Dermis blood vessel endothelial cell (primary cell): ENCODE measurements at places on chromosomes 12 and 14.

GRCh38 chr14:95464514-95464913, 51.9 kb downstream of the SYNE3 start:
- no peak for DNase-seq

GRCh38 chr14:76373456-76373855, 2.5 kb upstream of the ESRRB start:
- DNase-seq, result no peak

- DNase-seq, result no peak
These were observed 102.1 kb downstream of the FIGNL2 start for GRCh38 chr12:51746416-51746815.

GRCh38 chr14:68669603-68670358, 123.1 kb downstream of the ZFP36L1 start:
- DNase-seq, result no peak

DNA sequence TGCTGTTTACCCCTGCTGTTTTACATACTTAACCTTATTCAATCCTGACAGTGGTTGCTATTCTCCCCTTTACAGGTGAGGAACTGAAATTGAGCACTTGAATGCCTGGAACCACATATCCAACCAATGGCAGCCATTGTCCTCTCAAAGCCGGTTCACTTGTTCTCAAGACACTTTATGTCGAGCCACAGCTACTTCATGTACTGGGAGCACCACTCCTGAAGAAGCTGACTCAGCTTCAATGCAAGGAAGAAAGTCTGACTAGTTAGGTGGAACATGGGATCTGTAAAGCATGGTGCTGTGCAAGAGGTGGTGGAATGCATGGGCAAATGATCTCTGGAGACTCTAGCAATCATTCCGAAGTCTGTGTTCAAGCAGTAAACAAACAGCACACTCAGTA, 113.9 kb upstream of the CPM start:
- no peak for DNase-seq

DNA sequence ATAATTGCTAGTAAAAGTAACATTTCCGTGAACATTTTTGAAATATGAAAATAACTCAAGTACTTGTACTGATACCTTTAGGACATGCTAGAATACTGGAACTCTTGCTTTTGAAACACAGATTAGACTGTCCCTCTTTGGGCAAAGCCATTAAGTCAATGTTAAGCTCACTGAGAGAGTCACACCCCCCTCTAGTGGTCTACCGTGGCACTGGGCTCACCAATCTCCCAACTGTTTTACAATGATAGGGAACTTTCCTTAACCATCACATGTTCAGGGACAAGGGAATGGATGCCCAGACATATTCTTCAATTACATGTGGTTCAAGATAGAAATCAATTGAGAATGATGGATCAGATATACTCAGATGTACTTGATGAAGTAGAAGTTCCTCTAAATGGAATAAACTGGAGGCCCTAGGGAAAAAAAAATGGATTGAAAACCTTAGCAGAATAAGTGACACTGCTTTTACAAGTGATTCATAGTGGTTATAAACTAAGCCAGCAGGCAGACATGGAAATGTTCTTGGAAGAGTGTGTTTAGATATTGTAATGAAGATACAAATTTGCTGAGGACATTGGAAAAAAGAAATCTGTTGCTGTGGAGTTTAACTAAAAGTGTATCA, 17.8 kb downstream of the NANOG start:
- DNase-seq, result peak; percentile 84

DNA sequence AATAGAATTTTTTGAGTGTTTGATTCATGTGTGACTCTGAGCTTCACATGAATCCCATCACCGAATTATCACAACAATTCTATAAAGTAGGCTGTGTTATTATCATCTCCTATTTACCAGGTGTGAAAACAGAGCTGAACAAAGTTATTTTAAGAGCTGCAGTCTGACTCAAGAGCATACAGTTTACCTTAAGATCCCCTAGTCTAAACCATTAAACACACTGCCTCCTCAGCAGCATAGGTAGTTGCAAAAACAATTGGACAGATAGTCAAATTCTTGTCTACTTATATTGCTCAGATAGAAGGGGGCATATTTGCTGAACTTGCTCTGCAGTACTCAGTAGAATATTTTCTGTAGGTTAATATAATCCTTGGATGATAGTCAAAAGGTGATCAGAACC, 219.8 kb upstream of the ATP2B1 start:
- no peak for DNase-seq

- DNase-seq, result no peak
These were observed 16.6 kb downstream of the ADGRD1 start for GRCh38 chr12:130970165-130970907.

DNA sequence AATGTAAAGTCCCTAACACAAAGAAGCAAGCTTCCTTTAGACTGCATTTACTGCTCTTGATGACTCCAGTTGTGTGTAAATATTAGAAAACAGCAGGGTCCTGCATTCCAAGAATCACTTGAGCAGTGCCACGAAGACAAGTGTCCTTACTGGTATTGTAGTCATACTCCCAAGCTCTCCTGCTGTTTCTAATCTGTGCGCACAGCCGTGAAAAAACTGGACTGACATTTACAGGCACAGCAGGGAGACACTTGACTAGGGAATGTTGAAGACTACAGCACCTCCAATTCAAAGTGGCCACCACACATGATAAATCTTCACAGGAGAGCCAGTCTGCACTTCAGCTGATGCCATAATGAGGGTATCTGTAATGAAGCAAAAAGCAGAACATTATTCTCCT, 91.4 kb downstream of the VRK1 start:
- no peak for DNase-seq

DNA sequence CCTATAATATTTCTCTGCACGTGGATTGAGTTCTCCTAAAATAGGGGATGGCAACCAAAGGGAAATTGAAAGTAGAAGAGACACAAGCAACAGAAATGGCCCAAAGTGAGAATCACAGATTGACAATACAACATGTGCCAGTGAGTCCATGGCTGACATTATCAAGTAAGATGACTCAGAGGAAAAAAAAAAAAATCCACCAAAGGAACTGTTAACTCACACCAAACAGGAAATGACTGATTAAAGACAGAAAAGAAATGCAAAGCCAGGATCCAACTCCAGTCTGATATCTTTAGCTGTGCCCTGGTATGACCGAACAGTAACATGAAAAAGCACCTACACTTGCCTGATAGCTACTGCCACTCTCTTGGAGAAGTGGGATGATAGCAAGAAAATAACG, 485.0 kb downstream of the PRKD1 start:
- peak; percentile 77 for DNase-seq

DNA sequence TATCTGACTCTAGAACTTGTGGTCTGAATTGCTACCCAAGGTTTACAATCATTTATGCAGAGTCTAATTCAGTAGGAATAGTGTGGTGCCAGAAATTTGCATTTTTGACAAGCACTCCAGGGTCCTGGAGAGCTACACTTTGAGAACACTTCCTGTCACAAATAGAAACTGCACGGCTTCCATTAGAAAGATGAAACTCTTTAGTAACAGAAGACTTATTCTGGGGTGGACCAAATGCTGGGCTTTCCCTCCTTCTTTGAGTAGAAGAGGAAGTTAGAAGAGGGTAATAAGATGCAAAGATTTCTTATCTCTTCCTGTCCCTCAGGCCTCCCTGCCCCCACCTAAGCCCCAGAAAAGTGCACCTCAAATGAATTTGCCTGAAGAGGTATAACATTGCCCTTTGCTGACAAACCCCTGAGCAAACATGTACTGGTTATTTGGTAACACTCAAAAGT, 28.4 kb downstream of the DGLUCY start:
- DNase-seq, result no peak

GRCh38 chr14:52244328-52244727, 23.2 kb upstream of the PTGDR start:
- DNase-seq, result no peak

DNA sequence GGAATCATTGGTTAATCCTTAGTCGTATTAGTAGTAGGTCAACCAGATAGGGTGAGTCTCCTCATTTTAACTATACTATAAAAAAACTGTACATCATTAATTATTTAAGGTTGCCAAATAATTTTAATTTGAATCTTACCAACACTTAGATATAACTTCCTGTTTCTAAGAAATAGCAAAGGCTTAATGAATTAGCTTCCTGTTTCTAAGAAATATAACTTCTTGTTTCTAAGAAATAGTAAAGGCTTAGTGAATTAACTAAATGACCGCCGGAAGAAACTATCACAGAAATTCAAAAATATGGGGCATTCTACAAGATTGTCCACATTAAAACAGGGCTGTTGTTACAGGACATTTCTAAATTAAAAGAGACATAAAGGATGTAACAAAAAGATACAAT, 392.9 kb upstream of the FOXG1 start:
- DNase-seq, result no peak

DNA sequence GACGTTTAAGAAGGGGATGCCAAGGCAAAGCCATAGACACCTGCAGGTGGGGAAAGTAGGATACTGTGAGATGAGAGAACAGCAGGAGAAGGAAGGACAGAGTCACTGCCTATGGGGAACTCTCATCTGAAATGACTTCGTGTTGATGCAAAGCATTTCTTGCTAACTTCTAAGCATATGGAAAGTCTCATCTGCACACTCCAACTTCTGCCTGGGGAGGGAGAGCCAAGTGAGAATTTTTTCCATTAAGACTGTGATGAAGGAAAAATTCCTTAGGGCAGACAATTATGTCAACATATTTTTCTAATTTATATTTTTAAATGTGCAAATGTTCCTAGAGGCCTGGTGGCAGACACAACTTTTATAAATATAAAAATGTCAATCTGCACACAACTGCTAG, 115.3 kb downstream of the IPO8 start:
- DNase-seq, result no peak

GRCh38 chr14:75273272-75274049, 5.2 kb upstream of the FOS start:
- peak; percentile 37 for DNase-seq

- no peak for DNase-seq
These were observed 190.8 kb upstream of the CNOT2 start for GRCh38 chr12:70052476-70052875.

DNA sequence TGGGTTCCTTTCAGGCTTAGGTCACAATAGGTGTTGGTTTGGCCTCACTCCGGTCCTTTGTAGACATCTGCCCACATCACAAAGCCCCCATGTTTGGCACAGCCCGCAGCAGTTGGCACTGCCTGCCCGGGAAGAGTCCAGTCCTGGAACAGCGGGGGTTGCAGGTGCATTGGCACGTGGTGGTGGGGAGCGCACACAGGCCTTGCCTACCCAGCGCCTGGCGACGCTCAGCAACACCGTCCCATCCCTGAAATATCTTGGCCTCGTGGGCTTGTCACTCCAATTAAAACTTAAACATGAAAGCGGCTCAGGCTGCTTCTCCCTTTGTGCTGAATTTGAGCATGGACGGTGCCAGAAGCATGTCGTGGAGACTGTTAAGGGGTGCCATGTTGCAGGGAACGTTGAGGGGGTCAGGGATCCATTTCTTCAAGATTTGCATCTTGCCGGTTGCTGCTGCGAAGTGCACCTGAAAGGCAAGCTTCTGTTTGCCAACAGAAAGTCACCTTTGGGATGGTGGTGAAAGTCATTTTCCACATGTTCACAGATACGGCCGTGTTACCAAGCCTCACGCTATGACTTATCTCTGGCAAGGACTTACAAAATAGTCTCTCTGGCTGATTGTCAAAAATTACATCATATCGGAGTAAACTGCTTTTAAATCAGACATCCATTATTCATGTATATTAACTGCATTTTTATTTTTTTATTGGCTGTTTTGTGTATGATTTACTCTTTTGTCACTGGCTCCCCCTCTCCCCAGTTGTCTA, 91.5 kb downstream of the FBXW8 start:
- no peak for DNase-seq

GRCh38 chr14:32608857-32609256, 279.8 kb downstream of the AKAP6 start:
- DNase-seq, result peak; percentile 78

DNA sequence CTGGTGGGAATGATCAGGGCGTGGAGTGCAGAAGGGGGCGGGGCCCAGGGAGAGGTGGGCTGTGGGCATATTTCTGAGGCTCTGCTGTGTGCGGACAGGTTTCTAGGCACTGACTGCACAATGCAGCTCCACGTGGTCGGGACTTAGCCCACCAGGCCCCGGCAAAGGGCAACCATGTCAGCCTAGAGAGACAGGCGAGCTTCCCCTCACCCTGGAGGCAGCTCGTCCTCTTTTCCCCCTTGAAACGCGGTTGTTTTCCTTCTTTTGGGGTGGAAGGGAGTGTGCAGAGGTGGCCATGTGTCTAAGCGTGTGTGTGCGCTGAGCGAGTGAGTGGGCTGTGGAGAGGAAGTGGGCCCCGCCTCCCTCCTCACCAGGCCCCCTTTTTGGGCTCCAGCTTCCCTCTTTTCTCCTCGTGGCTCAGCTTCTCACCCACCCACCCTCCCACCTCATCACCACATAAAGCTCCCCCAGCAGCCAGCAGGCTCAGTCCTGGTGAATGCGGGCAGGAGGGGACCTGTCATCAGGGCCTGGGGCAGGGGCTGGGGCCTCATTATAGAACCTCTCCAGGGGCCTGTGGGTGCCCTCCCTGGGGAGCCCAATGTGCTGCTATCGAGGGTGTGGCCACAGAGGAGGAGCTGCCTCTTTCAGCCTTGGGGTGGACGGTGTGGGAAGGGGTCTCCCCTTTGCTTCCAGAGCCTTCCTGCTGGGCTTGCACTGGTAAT, 22.0 kb downstream of the LRTM2 start:
- no peak for DNase-seq

GRCh38 chr14:93329965-93330608, 2.7 kb downstream of the BTBD7 start:
- DNase-seq, result no peak

DNA sequence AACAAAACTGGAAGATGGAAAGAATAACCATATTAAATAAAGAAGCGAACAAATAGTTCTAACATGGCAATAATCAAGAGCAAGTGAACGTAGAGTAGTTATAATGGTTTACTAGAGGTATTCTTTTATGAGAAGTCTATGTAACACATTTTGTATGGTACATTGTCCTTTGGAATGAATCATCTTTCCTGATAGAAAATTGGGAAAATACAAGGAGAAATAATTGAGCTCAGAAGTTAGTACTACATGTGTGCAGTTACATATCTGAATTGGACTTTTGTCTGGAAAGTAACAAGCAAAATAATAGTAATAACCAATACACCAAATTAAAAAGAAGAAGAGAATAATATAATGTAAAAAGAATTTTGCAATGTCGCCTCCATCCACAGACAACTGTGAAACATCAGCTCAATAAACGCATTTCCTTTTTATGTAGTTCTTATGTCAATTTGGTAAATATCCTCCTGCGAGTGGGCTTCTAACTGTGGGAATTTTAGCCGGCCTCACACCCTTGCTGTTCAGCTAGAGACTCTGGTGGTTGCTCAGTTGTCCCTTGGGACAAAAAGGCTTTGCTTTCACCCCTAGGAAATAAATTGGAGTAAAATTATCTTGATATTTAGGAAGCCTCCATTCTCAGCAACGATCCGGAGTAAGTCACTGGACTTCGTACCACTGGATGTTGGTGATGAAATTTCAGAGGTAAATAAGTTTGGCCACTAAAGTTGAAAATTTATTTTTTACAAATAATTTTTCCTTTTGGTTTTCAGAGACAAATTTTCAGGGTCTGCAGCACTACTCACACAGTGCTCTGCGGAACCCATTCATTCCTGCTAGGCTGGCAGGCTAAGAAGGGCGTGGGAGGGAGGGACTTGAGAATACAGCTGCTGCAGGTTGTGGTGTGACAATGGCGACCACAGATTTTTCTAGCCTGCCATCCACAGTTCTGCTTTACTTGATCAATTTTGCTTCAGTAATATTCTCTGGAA, 1.1 kb upstream of the TUBA1A start:
- peak; percentile 55 for DNase-seq

- DNase-seq, result peak; percentile 29
These were observed 297.3 kb downstream of the ERC1 start for GRCh38 chr12:1288333-1288732.
